GM12878 (cell line): ENCODE measurements at places on chromosomes 5 and 9. TPM values are rescaled to one million over a fixed set of nuclear protein-coding genes. Genes with fewer than 3 reads are reported as not detected.

- no peak for DNase-seq
Measured at GRCh38 chr9:6782981-6783380, 25.2 kb downstream of the KDM4C start.

GRCh38 chr5:53915120-53915519, 354.7 kb downstream of the NDUFS4 start:
- DNase-seq = no peak

DNA sequence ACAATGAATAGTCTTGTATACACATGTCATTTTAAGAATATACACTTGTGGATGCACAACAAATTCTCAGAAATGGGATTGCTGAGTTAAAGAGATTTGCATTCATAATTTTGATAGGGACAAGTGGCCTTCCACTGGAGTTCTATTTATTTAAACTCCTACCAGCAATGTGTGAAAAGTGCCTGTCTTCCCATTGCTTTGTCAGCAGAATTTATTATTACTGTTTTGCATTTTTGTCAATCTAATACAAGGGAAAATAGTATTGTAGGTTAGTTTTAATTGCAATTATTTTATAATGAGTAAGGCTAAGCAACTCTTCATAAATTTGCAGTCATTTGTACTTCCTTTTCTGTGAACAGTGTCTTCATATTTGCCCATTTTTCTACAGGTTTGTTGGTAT, 55.0 kb downstream of the C9orf57 start:
- DNase-seq = no peak

DNA sequence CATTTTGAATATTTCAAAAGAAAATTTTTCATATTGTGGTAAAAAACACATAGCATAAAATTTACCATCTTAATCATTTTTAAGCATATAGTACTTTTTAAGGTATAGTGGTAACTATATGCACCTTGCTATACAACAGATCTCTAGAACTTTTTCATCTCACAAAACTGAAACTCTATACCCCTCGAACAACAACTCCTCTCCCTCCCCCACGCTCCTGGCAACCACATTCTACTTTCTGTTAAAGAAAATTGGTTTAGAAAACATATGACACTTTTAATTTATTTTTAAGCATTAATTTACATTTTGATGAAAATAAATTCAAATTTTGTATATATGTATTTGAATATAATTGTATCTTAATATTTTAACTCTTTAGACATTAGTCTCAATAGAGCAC, 147.2 kb upstream of the EFNA5 start:
- DNase-seq = no peak

- DNase-seq = no peak
Measured at GRCh38 chr5:83914662-83915418, 194.2 kb upstream of the HAPLN1 start.

FOXD4L3 gene
- total RNA-seq = 0.11 TPM in 1 of 2 replicates, not detected in the other

GRCh38 chr5:56183506-56183905, 49.6 kb downstream of the ANKRD55 start:
- DNase-seq = no peak

MAN2A1 gene
- total RNA-seq = 12.0 and 14.5 TPM in 2 replicates

MAN1B1 gene
- 27.1 and 33.3 TPM in 2 replicates for total RNA-seq

- no peak for DNase-seq
Measured at GRCh38 chr5:134188092-134188491, 11.3 kb upstream of the SKP1 start.

CCDC192 gene
- not detected in 2 replicates for total RNA-seq

- no peak for DNase-seq
Measured at GRCh38 chr5:109590799-109591198, 98.9 kb upstream of the MAN2A1 start.

EGR1 gene
- total RNA-seq = 7.3 and 9.0 TPM in 2 replicates

GRCh38 chr5:87347841-87348240, 64.9 kb downstream of the CCNH start:
- DNase-seq = no peak

NR6A1 gene
- 8.7 and 9.2 TPM in 2 replicates for total RNA-seq

- no peak for DNase-seq
Measured at GRCh38 chr5:133708331-133708850, 96.0 kb upstream of the FSTL4 start.

DNA sequence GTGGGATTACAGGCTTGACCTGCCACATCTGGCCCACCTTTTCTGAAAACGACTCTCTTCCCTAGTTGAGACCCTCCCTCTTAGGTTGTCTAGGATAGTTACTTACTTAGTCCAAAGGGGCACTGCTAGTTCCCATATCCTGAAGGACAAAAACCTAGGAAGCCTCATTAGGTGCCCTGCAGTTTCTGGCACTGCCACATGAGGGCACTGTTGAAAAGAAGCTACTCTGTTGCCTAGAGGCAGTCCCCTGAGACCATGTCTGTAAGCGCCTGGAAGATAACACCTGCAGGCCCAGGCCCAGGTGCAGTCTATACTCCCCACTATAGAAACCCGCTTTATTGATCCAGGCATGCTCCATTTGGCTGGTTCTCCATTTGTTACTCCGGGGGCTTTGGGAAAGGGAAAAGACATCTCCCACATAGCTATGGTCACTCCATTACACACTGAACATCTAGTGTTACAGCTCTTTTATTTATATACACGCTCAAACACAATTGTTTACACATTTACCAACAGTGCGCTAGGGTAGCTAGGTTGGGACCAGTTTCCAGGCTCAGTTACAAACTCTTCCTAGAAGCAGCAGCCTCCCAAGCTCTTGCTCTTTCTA, 73.4 kb upstream of the PPARGC1B start:
- DNase-seq = no peak

IL33 gene
- not detected in 2 replicates for total RNA-seq

NEURL1B gene
- total RNA-seq = 0.16 and 0.26 TPM in 2 replicates

DNA sequence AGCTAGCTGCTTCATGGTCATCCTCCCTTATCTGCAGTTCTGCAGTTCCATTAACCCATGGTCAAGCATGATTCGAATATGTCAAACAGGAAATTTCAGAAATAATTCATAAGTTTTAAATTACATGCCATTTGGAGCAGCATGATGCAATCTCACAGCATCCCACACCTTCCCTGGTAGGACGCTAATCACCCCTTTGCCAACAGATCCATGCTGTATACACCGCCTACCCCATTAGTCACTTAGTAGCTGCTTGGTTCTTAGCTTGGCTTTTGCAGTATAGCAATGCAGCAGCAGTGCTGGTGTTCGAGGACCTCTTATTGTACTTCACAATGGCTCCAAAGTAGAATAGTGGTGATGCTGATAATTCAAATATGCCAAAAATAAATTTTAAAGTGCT, 739.7 kb upstream of the CDH9 start:
- no peak for DNase-seq

- no peak for DNase-seq
Measured at GRCh38 chr5:108700930-108701329, 46.8 kb upstream of the FER start.

GRCh38 chr5:40754381-40755092, 1.2 kb downstream of the TTC33 start:
- DNase-seq = no peak

GRCh38 chr9:133612816-133613215, 3.6 kb upstream of the FAM163B start:
- DNase-seq = no peak

GRCh38 chr9:73180403-73180802, 28.7 kb downstream of the ANXA1 start:
- DNase-seq = no peak
